ENCODE measurements at places on chromosomes 2 and 18.

- DNase-seq = no peak
Measured at GRCh38 chr2:157150747-157151146, 106.8 kb upstream of the GALNT5 start.

DNA sequence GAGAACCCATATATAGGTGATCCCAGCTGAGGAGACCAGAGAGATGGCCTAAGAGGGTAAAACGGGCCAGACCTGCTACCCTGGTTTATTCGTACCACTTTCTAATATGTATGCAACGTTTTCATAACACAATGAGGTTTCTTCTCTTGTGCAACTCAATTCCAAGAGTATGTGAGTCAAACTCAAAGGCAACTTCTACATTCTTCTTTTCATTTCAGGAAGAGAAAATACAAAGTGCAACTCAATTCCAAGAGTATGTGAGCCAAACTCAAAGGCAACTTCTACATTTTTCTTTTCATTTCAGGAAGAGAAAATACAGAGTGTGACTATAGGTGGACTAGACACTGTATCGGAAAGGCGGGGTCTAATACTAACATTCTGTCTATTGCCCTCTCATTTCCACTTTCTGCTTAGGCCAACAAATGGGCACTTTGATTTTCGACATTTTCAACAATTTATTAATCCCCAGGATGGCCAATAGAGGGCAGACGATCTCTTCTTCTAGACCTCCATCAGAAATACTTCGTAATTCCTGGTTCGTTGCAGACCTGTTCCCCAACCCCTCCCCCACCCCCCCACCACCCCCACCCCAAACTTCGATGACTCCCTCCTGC, 3.7 kb upstream of the CRIM1 start:
- DNase-seq = no peak

DNA sequence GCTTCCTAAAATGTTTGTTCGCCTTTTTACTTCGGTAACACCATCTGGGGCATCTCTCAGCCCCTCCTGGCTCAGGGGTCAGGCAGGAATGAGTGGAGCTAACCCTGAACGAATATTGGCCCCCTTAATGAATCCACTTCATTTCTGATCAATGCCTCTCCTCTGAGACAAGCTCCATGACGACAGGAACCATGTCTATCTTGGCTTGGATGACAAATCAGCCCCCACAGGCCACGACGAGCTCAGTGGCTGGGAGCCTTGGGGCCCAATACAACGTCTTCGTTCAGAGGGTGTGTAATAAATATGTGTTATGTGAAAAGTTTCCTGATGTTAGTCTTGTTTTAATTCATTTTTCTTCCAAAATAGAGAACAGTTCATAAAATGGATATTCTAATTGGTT, 133.0 kb downstream of the COL6A3 start:
- no peak for DNase-seq

DNA sequence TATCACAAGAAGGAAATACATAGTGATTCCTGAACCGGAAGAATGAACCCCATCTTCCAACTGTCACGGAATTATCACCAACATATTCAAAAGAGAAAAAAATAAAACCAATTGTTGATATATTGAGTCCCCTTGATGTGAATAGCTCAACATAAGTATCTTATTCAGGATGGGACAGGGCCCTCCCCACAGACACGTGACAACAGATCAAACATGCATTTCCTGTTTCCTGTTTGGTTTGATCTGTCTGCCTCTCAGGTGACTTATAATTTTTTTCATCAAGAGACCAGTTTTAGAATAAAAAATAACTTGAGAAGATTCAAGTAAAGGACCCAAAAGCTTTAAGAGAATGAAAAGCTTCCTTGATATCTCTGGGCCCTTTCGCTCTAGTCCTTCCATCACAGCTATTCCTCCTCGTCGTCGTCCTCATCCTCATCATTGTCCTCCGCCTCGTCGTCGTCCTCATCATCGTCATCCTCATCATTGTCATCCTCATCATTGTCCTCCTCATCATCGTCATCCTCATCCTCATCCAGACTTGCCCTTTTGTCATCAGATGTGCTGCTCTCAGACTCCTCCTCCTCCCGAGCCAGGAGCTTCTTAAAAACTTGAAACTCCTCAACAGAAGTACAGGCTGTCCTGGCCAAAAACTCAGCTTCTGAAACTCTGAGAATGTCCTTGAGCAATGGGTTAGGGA, 6.3 kb downstream of the MTERF4 start:
- no peak for DNase-seq

DNA sequence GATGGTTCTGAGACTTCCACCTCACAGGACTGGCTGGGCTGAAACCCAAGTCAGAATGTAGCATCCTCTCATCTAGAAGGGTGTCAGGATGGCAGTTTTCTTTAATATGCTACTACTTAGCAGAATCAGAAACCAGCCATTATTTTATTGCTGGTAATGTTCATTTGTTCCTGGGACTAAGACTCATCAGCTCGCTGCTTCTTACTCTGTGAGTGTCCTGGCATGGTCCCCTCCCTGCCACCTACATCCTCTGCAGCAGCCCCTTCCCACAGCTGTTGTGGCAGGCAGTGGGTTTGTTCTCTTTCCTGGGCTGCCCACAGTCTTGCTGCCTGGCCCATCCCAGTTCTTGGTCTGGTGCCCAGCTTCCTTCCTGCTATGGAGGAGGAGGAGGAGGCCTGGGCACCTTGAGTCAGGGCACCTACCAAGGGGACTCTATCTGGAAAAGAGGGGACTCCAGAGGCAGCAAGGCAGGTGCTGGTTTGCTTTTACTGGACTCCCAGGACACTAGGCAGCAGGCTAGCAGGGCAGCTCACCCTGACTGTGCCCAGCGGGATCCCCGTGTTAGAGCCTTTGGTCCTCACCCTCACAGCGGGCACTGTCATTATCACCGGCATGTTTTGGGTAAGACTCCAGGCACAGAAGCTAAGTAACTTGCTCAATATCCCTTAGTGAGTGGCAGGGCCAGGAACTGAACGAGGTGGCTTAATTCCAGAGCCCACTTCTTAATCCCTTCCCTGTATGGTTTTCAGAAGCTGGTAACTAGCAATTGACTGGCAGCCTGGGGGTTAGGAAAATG, 62.1 kb downstream of the LRRFIP1 start:
- DNase-seq = no peak

DNA sequence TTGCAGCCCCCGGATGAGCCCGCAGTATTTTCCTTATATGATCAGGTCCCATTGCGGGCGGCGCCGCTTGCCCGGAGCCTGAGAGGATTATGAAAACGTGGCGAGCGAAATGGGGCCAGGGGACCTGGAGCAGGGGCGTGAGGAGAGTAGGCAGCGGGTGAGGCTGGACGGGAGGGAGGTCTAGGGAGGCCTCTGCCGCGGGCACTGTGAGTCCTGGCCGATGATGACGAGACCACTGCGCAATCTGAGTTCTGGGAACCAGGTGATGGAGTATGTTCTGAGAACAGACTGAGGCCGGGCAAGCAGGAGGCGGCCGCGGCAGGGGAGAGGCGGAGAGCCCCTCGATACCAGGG, 790 bp upstream of the ACAA2 start:
- DNase-seq = no peak

DNA sequence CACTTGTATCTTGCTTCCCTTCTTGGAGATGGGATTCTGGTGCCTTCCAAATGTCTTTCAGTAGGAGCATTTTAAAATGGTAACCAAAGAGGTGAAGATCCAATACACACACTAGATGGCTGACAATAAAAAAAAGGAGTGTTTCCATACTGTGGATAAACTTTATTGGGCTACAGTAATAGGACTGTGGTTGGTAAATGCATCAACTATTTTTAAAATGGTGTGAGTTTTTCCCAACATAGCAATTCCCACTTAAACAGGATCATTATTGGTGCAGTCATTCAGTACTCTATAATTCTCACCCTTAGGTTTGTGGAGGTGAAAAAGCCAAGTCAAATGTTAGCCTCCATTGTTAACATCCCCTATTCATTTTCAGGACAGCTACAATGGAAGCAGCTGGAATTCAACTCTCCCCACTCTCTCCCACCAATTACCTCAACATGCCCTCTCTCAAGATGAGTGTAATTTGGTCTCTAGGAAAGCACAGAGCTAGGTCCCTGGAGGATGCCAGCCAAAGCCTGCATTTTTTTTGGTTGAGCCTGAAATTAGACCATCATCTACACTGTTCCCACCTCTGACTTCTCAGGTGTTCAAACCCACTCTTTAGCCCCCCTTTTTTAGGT, 273.3 kb downstream of the TCF4 start:
- no peak for DNase-seq

- no peak for DNase-seq
Measured at GRCh38 chr2:220175967-220176366, 548.5 kb downstream of the SLC4A3 start.

GRCh38 chr2:62208758-62209114, 12.8 kb downstream of the B3GNT2 start:
- no peak for DNase-seq

DNA sequence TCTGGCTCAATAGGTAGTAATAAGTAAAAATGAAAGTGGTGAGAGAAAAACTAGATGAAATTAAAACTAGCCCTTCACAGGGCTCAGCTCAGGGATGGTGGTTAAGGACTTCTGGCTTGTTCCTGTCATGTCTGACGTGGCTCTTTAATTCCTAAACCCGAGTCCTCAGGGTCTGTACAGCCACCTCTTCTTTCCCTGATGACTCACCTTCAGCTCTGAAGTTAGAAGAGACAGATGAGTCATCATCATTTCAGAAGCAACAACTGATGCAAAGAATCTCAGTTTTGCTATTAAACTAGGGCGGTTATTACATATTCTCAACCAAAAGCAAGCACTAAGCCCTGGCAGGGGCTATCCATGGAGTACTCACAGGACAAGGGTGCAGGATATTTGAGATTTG, 24.0 kb upstream of the ITGB6 start:
- no peak for DNase-seq

DNA sequence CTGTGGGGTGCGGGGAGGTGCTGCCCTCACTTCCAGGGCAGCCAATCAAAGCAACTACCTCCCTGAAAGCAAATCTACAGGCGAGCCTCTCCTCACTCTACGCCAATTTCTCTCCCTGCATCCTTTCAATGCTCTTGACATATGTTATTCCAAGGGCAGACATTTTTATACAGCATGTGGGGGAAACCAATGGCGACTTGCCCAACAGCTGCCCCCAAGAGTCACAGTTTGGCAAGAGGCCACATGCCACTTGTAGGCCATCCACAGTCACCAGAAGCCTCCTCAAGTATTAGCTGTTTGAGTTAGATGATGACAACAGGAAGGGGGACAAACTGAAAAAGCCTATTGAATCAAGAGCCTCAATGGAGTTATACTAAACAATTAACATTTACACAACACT, 114.6 kb downstream of the MYO5B start:
- DNase-seq = no peak

DNA sequence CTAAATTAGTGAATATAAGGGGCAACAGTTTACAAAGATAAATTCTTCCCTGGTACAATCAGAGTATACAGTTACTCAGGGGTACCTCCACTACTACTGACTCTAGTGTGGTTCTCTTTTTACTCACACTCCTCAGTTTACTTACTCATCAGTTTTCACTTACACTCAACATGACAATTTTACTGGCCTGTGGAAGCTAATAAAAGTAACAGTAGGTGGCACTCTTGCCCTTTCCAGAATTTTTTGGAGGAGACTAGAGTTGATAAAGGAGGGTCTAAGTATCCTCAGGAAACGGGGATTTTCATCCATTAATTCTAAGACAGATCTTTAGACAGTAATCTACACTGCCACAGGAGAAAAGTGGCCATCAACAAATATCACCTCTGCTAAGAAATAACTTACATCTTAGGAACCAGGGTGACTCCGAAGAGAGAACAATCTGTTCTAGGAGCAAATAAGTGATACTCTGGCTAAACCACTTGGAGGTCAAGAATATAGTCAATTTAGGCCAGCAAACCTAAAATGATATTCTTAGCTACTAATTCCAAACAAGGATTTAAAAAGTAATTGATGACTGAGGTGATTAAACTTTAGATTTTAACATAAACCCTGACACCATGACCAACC, 61.3 kb downstream of the ATL2 start:
- DNase-seq = no peak

DNA sequence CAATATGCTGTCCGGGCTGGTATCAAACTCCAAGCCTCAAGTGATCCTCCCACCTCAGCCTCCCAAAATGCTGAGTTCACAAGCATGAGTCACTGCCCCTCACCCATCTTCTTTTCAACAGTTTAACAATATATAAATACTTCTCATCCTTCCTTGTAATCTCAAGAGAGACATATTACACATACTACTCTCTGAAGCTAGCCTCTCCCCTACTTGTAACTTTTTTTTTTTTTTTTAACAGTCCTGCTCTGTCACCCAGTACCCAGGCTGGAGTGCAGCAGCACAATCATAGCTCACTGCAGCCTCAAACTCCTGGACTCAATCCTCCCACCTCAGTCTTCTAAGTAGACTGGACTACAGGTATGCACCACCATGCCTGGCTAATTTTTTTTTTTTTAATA, 5.7 kb downstream of the GFPT1 start:
- no peak for DNase-seq

- no peak for DNase-seq
Measured at GRCh38 chr18:49473721-49474120, 13.3 kb upstream of the DYM start.

DNA sequence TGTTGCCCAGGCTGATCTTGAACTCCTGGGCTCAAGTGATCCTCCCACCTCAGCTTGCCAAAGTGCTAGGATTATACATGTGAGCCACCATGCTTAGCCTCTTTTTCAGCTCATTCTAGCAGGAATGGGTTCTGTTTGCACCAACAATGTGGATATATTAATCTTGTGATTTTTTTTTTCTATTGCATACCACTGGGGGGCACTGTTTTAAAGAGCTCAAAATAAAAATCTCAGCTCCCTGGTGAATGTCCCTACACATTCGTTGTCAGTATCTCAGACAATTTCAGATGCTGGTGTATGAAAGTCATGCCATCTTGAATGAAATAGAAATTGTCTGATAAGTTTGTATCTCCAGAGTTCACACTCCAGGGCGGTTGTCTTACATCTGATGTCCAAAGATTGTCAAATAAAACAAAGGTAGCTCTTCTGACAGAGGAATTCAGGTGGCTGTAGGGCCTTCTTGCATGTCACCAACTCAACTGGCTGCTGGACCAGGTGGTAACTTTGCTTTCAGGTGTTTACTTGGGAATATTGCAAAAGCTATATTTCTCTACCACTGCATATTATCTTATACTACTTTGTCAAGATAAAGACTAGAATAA, 3.1 kb upstream of the MATN3 start:
- DNase-seq = no peak

- no peak for DNase-seq
Measured at GRCh38 chr18:75173125-75173432, 35.9 kb downstream of the PTGR3 start.

DNA sequence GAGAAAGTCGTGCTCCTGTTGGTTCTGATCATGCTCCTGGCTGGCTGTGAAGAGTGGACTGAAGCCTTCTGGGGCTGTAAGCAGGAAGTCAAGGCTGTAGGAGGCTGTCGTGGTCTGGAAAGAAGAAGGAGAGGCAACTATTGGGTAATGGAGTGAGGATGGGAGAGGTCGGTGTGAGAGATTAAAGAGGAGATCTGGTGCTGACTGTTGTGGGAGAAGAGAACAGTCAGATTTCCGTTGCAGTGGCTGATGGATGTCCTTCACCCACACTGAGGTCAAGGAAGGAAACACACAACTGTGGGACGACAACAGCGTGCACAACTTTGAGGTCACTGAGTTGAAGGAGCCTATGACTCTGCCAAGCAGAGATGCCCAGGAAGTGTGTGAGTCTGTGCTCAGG, 2.8 kb upstream of the PSMD1 start:
- DNase-seq = no peak
